ENCODE measurements at places on chromosomes 16 and 17.

GRCh38 chr17:31299624-31300023 lies 2.6 kb upstream of the OMG start:
- DNase-seq, result no peak

DNA sequence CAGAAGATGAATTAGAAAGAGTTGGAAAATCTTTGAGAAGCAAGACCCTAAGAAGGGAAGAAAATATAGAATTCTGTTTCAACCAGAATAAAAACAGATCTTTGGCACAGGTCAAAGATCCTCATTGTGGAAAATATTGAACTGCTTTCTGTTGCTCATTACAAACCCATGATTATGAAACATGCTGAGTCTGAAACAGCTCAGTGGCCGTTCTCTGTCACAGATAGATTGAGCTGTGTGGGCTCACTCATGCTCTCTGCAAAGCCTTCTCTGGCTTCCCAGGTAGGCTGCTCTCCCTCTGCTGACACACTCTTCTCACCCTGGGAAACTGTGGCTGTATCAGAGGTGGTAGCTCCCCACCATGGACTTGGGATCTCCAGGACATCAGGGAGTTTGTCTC lies 3.4 kb upstream of the KRT38 start:
- peak; percentile 46 for DNase-seq

DNA sequence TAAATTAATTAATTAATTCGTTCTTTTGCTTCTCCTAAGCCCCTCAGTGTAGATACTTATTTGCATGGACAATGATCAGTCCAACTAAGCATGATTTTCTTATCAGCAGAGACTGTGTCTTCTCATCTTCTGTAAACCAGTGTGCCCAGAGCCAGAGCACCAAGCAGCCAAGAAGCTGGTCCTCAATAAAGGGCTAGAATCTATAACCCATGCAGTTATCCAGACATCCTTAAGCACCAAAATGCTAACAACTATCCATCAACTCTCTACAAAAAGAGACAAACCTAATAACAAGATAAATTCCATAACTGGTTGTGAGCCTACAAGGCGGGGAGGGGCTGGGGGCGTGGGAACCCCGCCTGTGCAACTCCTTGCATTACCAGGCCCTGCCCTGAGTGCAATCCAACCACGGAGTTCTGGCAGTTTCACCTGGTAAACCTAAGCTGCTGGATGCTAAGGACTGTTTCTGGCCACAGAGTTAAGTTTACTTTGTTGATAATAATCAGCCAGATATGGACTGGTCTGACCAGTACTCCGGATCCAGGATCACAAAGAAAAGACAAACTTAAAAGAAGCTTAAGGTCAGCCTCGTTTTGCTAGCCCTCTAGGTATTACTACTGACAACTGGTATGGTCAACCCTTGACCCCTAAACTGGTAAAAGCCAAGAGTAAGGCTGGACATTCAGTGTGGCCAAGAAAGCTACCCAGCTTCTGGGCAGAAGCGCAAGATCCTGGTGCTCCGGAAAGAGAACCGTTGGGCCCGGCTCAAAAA lies 51.5 kb downstream of the ZFHX3 start:
- DNase-seq, result no peak

DNA sequence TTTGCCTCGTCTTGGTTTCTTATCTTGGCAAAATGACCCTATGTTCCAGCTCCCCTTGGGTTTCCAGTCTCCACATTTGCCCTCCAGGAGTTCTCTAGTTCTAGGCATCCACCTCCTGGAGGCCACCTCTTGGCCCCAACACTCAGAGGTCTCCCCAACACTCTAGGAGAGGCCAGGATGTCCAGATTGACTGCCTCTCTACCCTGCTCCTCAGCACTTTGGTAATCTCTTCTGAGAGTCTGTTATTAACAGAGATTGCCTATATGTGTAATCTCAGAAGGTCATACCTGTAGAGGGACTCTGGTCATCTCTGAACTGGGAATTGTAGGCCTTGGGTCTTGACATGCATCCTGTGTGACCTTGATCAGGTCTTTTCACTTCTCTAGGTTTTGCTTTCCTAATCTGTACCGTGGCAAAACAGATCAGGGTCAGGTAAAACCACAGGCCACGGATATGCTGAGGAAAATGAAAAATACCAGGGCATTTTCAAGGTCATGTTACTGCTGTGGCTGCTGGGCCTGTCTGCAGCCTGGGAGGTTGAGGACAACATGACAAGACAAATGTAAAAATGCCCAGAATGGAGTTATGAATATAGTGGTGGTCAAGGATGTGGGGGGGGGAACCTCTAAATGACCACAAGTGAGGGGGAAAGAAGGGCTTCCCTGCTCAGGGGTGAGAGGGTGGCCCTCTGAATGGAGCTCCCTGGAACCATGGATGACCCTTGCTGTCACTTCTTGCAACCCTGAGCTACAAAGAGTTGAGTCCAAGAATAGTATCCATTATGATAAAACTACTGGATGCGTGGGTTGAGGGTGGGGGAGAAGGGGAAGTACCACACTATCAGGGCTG lies 5.0 kb upstream of the CCL4L2 start:
- DNase-seq, result no peak

- DNase-seq, result peak; percentile 5
Measured at GRCh38 chr16:81237282-81237681, 1.2 kb upstream of the BCO1 start.

GRCh38 chr16:16798504-16798903 lies 419.6 kb downstream of the NPIPA7 start:
- DNase-seq, result no peak

GRCh38 chr17:4583782-4584100 lies 588 bp upstream of the SMTNL2 start:
- DNase-seq, result no peak

DNA sequence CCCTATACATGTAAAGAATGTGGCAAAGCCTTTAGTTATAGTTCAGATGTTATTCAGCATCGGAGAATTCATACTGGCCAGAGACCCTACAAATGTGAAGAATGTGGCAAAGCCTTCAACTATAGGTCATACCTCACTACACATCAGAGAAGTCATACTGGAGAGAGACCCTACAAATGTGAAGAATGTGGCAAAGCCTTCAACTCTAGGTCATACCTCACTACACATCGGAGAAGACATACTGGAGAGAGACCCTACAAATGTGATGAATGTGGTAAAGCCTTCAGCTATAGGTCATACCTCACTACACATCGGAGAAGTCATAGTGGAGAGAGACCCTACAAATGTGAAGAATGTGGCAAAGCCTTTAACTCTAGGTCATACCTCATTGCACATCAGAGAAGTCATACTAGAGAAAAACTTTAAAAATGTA lies 42.5 kb downstream of the ZNF267 start:
- no peak for DNase-seq

- DNase-seq, result peak; percentile 61
Measured at GRCh38 chr16:71895679-71896365, 491 bp downstream of the IST1 start.

GRCh38 chr16:66740533-66740932 lies 10.9 kb downstream of the DYNC1LI2 start:
- no peak for DNase-seq

GRCh38 chr16:4021070-4021779 lies 95.0 kb downstream of the ADCY9 start:
- no peak for DNase-seq

DNA sequence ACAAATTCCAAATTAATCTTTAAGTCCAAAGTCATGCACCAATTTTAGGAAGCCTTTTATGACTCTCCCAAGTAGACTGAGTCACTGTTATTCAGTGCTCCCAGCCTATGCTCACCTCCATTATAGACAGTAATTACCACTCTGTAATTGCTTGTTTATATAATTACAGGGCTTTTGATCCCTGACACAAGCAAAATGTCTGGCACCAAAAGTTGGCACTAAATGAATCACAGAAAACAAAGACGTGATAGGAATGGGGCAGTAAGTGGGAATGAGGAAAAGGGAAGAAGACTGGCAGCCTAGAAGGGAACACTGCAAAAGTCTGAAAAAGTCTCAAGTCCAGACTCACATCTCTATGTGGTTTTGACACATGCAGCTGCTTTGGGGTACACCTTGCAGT lies 94.1 kb downstream of the SLC39A11 start:
- DNase-seq, result no peak

GRCh38 chr16:8511464-8511863 lies 78.8 kb downstream of the TMEM114 start:
- no peak for DNase-seq

GRCh38 chr17:63975541-63976092 lies 2.9 kb upstream of the SCN4A start:
- no peak for DNase-seq

- no peak for DNase-seq
Measured at GRCh38 chr16:74460542-74460941, 39.3 kb upstream of the CLEC18B start.

GRCh38 chr16:935684-936083 lies 35.1 kb downstream of the LMF1 start:
- no peak for DNase-seq

GRCh38 chr17:74759941-74760340 lies 11.5 kb downstream of the NHERF1 start:
- DNase-seq, result no peak

DNA sequence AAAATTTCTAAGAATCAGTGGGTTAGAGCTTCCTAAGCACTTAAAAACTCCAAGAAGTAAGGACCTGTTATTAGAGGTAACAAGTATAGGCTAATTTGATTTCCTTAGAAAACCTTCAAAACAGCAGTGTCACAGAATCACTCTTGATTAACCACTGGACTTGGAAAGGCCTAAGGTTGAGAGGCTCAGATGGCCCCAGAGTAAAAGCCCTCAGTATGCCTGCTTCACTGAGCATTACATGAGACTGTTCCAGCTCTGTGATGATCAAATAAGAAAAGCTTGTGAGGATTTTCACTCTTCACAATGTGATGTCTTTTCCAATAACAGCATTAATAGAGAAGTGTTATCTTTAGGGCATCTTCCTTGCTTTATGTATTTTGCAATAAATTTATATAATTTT lies 509.2 kb upstream of the HSBP1 start:
- no peak for DNase-seq

GRCh38 chr16:48161906-48162305 lies 6.1 kb upstream of the ABCC12 start:
- DNase-seq, result no peak

GRCh38 chr17:8382880-8383142 lies 182 bp downstream of the RPL26 start:
- no peak for DNase-seq
